CD4-positive, alpha-beta T cell treated with Interleukin-1 beta for 1 hour (primary cell): ENCODE measurements at places on chromosomes 5 and 9.

DNA sequence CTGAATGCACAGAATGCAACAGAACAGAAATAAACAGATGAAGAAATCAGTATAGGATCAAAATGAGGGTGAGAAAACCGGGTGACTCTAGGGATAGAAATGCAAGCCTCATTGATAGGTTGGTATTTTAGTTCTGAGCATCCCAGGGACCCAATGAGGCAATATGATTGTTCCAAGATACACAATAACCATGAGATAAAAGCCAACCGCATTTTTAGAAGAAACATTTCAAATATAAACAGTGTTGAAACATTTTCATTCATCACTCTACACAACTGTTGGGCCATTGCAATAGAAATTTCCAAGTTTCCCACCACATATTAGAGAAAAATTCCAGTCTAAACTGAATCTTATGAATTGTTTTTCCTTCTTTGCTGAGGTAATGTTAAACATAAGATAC, 452.3 kb upstream of the PTGER4 start:
- DNase-seq: no peak

- DNase-seq: peak; percentile 47
Observed at GRCh38 chr9:126965541-126966428, 51.2 kb downstream of the RALGPS1 start.

- peak; percentile 73 for DNase-seq
Observed at GRCh38 chr5:142104491-142104890, 4.1 kb upstream of the NDFIP1 start.

DNA sequence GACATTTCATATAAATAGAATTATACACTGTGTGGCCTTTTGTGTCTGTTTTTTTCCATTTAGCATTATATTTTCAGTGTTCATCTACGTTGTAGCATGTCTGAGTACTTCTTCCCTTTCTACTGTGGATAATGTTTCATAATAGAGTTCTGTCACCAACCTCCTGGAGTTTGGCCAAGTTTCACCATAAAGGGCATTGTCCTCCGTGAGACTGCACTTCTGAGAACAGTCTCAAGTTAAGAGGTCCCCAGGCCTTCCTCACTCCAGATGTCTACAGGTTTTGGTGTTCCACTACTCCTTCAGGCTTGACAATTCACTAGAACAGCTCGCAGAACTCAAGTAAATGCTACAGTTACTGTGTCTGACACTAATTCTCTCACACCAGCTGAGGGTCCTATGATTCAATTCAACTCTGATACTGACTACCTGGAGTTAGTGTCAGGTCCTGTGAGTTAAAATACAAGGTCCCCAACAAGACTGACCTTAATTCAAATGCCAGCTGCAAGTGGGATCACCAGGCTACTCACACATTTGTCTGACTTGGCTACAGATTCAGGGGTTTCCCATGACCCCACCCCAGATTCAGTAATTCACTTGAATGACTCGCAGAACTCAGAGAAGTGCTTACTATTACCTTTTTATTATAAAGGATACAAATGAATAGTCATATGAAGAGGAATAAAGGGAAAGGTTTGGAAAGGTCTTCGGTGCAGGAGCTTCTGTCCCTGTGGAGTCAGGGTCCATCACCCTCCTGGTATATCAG, 31.1 kb downstream of the SLC35A4 start:
- DNase-seq: peak; percentile 5

DNA sequence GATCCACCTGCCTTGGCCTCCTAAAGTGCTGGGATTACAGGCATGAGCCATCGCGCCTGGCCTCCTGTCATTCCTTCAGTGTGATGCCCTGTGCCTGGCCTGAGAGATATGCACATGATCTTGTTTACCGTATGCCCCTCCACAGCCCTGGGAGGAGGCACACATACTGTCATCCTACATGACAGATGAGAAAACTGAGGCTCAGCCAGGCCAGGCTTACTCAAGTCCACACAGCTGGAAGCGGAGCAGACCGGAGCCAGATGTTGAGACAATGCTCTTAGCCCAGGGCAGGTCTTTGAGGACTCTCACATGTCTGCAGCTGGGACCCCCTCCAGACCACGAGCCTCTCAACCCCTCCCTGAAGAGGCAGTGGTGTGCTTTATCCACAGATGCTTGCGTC, 38.7 kb upstream of the SH3PXD2B start:
- DNase-seq: no peak

DNA sequence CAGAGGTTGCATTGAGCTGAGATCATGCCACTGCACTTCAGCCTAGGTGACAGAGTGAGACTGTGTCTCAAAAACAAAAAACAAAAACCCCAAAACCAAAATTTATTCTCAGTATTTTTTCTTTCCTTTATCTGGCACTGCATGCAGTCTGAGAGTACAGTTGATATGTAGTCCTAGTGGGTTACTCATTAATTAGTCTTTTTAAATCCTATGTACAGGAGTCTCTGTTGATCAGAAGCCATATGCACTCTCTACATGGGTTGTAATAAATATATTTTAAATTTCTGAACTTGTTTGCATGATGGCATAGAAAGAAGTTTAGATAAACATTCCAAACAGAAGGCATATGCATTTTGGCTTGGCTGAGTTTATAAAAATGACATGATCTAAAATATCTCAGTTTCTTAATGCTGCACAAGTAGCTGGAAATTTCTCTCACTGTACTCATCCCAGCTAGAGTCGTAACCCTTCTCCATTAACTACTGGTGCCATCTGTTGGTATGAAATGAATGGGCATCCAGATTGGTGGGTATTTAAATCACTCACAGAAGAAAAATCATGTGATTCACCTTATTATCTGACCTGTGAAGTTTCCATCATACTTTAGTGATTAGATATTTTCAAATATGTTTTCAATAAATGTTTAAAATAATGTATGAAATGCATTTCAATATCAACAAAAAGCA, 284.8 kb downstream of the CTNND2 start:
- no peak for DNase-seq

GRCh38 chr9:85212209-85212608, 529.5 kb downstream of the AGTPBP1 start:
- no peak for DNase-seq

DNA sequence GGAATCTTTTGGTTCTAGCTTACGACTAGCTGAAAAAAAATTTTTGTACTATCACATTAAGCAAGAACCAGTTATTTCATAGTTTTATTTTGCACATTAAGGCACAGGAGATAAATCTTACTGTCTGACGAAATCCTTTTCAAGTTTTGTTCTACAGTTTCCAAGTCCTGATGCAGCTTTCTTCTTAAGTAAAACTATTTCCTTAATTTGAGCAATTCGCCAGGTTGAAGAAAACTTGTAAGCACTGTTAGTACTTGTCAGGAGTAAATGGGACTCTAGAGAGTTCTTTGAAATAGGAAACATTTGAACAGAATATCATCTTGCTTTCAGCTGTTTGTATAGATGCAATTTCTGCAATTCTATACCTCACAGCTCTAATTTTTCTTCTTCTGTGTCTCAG, 318.8 kb upstream of the ELAVL2 start:
- no peak for DNase-seq

DNA sequence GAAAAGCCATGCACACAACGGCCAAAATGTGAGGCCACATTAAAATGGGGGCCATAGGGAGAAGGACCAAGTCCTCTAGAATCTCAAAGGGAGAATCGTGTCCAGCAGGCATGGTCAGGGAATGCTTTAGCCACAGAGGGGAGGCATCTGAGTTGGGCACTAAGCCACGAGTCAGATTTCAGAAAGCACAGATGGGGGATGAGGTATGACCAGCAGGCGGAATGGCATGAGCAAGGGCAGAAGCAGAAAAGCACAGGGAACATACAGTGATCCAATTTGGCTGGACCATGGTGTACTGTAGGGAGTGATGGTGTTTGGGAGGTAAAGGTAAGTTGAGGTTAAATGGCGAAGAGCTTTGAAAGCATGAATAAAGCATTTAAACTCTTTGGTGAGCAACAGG, 214.6 kb downstream of the TLE1 start:
- DNase-seq: no peak

GRCh38 chr5:81516091-81516490, 122.2 kb upstream of the ACOT12 start:
- DNase-seq: no peak

GRCh38 chr5:139619861-139620260, 28.3 kb upstream of the CXXC5 start:
- no peak for DNase-seq

- DNase-seq: no peak
Observed at GRCh38 chr5:171371326-171371725, 16.3 kb upstream of the NPM1 start.

GRCh38 chr5:54325610-54326311, 15.4 kb upstream of the ARL15 start:
- DNase-seq: no peak

- no peak for DNase-seq
Observed at GRCh38 chr5:107783551-107783950, 112.8 kb upstream of the EFNA5 start.

GRCh38 chr9:90540734-90541133, 101.9 kb downstream of the DIRAS2 start:
- no peak for DNase-seq

DNA sequence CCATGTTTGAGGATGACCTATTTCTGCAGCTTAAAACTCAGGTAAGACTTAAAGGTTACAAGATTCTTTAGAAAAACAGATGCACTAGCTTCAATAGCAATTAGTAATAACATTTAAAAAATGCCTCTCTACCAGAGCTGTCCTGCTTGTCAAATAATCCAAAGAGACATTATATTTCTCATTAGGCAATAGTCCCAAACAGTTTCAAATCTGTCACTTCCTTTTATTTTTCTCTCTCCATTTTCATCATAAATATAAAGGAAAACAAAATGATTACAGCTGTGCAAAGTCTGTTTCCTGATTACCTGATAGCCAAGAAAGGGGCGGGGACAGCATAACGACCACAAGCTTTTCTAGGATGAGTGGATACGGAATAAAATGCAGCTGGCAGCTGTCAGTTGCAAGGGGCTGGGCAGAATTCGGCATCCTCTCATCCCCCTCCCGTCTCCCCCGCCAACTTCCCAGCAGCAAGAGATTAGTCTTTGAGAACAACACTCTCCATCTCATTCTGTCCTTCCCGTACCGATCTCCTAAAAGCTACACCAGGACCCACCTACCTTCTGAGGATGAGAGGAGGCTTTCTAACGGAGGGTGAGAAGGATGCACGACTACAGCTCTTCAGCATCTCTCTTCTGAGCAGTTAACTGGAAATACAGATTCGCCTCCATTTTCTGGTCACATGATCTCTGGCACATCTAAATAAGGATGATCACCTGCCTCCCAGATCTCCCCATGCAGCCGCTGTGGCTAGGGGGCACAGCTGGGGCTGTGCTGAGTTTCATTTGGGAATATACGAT, 72.5 kb upstream of the PCA3 start:
- no peak for DNase-seq

DNA sequence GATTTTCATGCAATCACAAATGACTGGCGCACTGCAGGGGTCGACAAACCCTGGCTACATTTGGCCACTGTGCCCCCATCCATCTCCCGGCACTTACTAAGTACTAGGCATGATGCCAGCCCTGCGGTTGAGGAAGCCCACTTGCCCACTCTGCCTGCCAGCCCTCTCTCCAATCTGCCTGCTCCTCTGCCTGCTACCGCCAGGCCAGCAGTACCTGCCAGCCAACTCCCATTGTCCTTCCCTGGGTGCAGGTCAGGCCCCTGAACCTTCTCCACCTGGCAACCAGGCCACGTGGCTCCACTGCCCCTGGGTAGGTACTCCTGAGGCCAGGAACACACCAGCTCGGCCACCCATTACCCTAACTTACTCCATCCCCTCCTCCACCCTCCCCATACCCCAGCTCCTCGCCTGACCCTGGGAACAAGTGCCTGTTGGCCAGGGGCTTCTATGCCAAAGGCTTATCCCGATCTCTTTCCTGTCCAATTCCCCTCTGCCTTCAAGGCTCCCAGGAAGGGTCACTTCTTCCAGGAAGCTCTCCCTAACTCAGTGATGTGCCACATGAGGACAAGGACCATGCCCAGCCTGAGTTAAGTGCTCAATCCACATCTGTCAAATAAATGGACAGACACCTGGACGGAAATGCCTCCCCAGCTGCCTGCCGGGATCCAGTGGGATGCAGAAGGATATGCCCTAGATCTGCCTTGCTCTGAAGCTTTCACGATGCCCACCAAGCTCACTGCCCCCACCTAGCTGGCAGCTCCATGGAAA, 6.6 kb downstream of the EEIG1 start:
- no peak for DNase-seq

- no peak for DNase-seq
Observed at GRCh38 chr5:1468629-1469527, 23.6 kb upstream of the SLC6A3 start.

DNA sequence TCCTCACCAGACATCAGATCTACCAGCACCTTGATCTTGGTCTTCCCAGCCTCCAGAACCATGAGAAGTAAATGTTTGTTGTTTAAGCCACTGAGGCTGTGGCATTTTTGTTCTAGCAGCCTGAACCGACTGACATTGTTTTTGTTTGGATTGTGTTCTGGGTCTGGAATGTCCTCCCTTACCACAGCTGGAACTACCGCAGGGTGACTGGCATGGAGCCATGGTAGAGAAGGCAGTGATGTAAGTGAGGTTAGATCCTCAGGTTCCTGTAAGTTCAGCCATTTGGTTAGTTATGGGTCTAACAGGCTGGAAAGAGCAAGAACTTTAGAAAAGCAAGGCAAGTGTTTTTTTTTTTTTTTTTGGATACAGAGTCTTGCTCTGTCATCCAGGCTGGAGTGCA, 209.3 kb downstream of the DAB2IP start:
- no peak for DNase-seq

- DNase-seq: no peak
Observed at GRCh38 chr9:98994172-98995058, 50.7 kb downstream of the COL15A1 start.

GRCh38 chr5:67969631-67970030, 245.9 kb upstream of the PIK3R1 start:
- no peak for DNase-seq

DNA sequence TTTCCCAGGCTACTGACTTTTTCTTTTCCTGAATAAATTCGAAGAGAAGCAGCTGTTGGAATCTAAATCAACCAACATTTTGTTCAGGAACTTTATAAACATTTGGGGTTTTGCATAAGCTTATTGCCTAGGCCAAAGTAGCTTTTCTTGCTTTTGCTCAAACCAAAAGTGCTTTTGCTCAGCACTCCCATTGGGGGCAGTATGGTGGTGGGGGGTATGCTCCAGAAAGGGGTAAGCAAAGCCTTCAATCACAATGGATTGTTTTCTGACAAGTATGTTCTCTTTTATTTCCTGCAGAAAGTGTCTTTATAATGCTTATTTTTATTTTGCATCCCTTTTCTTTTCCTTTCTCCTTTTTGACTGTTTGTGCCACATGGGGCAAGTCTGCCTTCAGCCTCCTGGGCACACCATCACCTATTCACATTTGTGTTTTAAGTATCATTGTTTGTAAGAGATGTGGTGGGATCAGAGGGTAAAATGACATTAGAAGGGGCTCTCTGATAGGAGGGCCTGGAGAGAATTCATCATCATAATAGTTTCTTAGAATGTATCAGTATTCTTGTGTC, 86.0 kb downstream of the PRDM6 start:
- DNase-seq: no peak

DNA sequence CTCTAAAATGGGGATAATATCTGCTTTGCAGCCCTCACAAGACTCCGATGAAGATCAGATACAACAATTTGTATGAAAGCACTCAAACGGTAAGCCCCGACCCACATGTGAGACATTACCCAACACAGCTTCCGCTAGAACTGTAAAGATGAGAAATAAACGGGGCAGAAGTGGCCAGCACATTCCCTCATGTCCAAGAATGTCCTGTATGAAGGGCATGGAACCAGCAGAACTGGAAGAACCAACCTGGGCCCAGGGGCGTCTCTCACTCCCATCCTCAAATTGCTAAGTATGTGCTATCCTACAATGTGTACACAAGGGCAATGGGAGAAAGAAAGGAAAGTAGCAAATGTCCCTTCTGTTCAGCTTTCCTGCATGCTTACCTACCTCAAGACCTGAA, 33.0 kb downstream of the CCDC125 start:
- no peak for DNase-seq
